ENCODE measurements at places on chromosomes 7 and 10. TPM values are rescaled to one million over a fixed set of nuclear protein-coding genes. Genes with fewer than 3 reads are reported as not detected.

- DNase-seq = no peak
These were observed 83.7 kb upstream of the KDM7A start for GRCh38 chr7:140260352-140261104.

DNA sequence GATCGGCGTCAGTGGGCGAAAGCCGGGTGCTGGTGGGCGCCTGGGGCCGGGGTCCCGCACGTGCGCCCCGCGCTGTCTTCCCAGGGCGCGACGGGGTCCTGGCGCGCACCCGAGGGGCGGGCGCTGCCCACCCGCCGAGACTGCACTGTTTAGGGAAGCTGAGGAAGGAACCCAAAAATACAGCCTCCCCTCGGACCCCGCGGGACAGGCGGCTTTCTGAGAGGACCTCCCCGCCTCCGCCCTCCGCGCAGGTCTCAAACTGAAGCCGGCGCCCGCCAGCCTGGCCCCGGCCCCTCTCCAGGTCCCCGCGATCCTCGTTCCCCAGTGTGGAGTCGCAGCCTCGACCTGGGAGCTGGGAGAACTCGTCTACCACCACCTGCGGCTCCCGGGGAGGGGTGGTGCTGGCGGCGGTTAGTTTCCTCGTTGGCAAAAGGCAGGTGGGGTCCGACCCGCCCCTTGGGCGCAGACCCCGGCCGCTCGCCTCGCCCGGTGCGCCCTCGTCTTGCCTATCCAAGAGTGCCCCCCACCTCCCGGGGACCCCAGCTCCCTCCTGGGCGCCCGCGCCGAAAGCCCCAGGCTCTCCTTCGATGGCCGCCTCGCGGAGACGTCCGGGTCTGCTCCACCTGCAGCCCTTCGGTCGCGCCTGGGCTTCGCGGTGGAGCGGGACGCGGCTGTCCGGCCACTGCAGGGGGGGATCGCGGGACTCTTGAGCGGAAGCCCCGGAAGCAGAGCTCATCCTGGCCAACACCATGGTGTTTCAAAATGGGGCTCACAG, 1.1 kb downstream of the EGFR start:
- DNase-seq = no peak

The ZNF365 gene
- total RNA-seq = 1.1 TPM

The MSS51 gene
- total RNA-seq = 2.0 TPM

- no peak for DNase-seq
These were observed 100.2 kb downstream of the SVIL start for GRCh38 chr10:29534590-29534989.

DNA sequence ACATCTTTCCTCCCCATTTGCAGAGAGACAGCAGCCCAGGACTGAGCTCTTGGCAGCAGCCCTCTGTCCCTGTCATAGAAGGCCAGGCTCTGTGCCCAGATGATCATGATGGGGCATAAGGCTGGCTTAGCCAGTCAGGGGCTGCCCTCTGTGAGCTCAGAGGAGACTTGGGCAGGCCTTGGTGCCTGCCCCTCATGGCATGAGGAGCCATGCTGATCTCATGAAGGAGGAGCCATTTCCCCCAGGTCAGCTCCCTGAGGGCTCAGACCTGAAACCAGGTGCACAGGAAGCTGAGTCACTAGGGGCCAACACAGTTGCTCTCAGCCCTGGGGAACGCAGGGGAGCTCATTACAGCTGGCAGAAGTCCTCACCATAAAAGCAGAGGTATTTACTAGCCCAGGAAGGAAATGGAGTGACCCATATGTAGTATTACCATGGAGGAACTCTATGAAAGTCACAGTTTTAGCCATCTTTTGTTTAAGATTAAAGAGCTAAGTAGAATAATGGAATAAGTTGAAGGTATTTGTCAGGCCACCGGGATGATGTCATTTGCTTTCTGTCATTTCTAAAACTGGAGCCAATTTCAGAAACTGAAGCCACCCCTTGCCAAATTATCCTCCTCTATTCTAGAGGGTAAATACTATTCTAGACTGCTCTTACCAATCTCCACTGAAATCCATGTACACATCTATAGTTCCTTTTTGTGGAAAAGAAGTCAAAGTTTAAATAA, 362.4 kb upstream of the ZNF32 start:
- DNase-seq = no peak

DNA sequence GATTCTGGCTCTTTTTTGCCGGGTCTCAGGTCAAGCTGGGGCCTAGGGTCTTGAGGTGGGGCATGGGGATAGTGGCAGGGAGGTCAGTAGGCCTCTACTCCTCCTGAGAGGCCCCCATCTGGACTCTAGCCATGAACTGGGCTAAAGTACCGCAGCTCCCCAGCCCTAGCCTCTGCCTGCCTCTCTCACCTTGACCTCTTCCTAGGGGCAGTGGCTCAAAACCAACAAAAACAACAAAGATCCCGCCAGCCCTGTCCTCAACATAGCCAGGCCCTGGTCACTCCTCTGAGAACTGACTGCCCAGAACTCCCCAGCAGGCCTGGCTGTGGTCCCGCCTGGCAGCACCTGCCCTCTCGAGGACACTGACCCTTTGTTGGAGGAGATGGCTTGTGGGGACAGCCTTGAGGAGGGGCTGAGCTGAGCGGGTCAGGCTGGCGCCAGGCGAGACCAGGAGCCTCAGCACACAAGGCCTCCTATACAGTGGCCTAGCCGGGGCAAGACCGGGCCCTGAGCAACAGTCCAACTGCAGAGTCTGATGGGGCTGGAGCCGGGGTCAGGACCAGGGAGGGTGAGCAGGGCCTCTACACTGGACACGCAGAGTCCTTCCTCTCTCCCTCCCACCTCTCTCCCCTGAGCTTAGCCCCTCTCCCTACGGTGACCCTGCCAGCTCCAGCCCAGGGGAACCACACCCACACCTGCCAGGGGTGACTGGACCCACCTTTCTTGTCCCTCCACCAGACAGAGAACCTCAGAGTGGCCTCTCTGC, 11.6 kb upstream of the PPIF start:
- no peak for DNase-seq

DNA sequence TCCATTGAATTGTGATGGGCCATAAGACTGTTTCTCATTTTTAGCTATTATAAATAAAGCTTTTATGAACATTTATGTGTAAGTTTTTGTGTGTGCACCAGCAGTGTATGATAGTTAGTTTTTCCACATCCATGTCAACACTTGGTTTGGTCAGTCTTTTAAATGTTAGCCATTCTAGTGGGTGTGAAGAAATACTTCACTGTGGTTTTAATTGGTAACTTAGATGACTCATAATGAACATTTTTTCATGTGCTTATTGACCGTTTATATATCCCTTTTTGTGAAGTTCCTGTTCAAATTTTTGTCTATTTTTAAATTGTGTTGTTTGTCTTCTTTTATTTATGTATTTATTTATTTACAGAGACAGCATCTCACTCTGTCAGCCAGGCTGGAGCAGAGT, 23.6 kb upstream of the PDK4 start:
- DNase-seq = no peak

DNA sequence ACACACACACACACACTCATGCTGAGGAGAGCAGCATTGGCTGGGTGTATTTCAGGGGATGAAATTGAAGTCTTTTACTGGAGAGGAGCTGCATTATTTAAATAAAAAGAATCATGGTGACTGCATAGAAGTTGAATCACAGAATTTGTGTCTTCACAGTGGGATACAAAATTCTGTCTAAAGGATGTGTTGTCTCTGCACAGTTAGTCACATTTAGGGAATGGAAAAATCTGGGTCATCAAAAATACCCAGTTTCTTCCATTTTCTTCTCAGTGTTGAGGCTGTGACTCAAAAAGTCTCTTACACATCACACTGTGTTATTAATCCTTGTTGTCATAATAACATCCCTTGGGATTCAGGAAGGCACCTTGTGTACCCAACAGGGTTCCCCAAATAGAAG, 10.9 kb downstream of the PAPSS2 start:
- no peak for DNase-seq

DNA sequence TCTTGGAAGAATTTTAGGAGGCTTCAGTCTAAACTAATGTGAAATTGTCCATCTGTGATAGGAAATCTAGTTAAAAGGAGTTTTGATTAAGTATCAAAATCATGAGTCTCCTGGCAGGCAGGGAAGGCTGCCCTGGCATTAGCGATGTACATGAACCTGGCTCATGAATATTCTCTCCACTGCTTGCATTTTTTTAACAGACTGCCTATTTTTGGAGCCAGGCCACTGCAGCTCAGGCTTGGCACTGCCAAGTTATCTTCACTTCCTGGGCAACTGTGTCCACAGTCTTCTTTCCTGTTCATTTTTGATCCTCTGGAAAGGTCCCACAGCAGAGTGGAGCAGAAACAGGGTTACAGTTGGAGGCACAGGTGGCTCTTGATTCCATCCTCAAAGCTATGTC, 7.0 kb downstream of the GPR26 start:
- DNase-seq = no peak

DNA sequence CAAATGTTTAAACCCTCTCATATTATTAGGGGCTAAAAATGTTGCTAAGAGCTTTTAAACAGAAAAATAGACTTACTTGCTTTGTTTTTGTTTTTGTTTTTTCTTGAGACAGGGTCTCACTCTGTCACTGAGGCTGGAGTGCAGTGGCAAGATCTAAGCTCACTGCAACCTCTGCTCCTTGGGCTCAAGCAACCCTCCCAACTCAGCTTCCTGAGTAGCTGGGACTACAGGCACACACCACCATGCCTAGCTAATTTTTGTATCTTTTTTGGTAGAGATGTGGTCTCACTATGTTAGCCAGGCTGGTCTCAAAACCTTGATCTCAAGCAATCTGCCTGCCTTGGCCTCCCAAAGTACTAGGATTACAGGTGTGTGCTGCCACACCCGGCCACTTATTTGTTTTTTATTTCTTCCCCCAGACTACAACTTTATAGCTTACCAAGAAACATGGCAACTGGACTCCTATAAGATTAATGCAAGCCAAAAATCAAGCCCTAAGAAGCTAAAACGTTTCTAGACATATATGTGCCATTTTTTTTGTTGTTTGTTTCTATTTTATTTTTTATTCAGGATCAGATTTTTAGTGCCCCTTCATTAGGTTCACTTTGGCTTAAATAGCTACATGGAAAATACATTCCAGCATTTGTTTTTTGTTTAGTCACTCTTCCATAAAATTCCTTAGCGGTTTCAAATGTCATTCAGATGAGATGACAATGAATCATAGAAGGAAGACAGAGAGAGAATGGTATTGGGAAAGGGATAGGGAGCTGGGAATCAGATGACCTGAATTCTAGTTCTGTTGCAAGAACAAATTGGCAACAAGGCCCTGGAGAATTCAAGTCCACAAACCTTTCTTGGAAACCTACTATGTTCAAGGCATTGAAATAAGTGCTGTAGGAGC, 163.4 kb upstream of the MKLN1 start:
- DNase-seq = no peak

The RBM20 gene
- 59.9 TPM for total RNA-seq

The ANKRD22 gene
- not detected for total RNA-seq

DNA sequence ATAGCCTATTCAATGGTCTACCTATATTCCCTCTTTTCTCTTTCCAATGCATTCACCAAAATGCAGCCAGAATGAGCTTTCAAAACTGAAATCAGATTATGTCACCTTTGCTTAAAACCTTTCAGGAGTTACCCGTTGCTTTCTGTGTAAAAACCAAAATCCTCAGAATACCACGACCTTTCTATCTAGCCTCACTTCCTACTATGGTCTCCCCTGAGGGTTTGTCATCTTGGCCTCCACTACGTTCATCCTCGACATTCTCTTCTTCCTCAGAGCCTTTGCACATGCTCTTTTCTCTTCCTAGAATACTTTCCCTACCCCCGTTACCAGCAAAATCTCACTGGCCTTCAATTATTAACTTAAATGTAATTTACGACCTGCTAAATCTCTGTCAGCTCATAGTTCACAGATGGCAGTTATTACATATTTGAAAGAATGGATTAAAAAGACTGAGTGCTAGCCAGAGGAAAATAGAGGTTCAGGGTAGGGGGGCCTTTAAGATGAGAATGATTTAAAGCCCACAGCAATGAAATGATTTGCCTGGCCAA, 380.8 kb upstream of the C7orf33 start:
- no peak for DNase-seq

The STK31 gene
- total RNA-seq = not detected

DNA sequence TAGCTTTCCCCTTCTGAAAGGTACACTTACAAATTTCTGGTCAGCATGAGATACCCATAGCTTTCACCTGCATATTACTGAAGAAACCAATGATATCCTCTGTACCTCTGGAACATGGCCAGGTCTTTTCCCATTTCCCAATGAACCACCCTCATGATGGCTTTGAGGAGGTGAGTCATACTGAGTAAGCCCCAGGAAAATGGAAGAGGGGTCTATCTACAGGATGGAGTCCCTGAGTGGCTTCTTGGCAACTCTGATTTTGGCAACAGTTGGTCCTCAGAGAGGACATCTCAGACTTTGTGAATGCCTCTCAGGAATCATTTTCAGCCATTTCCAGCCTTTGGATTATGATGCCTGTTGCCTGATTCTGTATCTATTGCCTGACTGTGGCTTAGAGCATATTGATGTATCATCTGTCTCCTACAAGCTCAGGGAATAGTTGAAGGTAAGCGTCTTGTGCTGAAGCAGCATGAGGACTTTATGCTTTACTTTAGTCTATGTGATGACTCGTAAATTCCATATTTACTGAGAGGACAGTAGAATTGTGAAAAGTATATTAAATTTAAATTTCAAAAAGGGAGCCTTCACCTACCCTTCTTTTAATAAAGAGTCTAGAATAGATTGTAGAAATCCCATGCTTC, 84.7 kb upstream of the DKK1 start:
- no peak for DNase-seq

GRCh38 chr7:114212721-114213429, 201.7 kb upstream of the FOXP2 start:
- DNase-seq = no peak

DNA sequence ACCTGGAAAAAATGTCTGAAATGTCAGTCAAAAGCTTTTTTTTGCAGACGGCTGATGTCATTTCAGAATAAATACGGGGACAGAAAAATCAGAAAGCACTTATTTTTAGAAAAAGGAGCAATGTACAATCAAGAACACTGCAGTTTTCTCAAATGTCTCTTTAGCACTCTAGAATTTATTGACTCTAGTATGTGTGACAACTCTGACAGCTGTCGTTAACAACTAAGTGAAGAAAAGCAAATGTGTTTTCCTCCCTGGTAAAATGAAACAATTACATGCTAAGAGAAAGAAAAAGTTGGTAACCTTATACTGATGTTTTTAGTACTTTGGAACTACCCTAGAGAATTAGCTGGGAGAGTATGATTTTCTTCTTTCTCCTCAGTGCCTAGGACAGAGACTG, 497.4 kb downstream of the GRM8 start:
- no peak for DNase-seq

The WIPF3 gene
- 2.9 TPM for total RNA-seq

- no peak for DNase-seq
These were observed 166.4 kb upstream of the PPP1R3A start for GRCh38 chr7:114085313-114085591.

GRCh38 chr7:37068902-37069301, 344.6 kb upstream of the AOAH start:
- no peak for DNase-seq

GRCh38 chr10:78750418-78750817, 318.3 kb upstream of the ZMIZ1 start:
- DNase-seq = no peak

DNA sequence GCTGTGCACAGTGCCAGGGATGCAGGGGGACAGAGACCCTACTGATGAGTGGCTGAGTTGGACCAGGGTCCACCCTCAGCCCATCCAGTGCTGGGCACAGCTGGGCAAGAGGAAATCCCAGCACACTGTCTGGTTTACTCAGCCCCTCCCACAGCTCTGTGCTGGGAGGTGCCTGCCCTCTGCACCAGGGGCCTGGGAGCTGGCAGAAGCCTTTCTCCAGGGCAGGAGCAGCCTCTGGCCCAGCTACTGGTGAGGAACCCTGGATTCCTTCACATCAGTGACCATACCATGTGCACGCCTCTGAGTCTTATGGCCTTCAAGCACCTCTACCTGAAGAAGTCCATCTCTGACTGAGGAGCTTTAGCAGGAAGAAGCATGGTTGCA, 25.9 kb upstream of the C10orf71 start:
- DNase-seq = peak; percentile 54

The UBTD1 gene
- total RNA-seq = 30.7 TPM

Measured in right atrium auricular region (tissue), 2 donors.